Neural crest cell (in vitro differentiated cells): ENCODE measurements at places on chromosomes 5 and 9. TPM values are rescaled to one million over a fixed set of nuclear protein-coding genes. Genes with fewer than 3 reads are reported as not detected.

Gene MEIKIN
- total RNA-seq: not detected in 2 replicates

DNA sequence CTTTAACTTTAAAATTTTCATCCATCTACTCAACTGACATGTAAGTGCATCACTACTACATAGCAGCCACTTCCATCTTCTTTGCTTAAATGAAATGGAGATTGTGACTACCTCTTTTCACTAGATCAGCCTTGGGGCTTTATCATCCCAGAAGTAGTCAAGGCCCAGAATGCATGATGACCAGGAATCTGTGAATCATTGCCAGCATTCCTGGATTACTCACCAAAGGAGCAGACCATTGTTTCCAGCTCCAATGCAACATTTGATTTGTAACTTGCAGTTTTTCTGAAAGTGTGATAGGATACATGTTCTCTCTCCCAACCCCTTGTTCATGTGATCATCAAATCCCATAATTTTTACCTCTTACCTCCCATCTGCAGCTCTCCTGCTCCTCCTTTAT, 65.1 kb downstream of the PLPPR1 start:
- no peak for DNase-seq
- peaks cover 14% of the 10 kb centered on the region for H3K4me1 ChIP-seq
- no peak overlapping the region for H3K4me3 ChIP-seq

- H3K4me1 ChIP-seq: peaks cover 55% of the 10 kb centered on the region
- H3K36me3 ChIP-seq: no peaks in the 10 kb centered on the region
- no peaks in the 10 kb centered on the region for H3K27me3 ChIP-seq
- peak overlapping the region; percentile 54 for H3K4me3 ChIP-seq
Measured at GRCh38 chr9:105993116-105993854, 298.9 kb downstream of the TMEM38B start.

DNA sequence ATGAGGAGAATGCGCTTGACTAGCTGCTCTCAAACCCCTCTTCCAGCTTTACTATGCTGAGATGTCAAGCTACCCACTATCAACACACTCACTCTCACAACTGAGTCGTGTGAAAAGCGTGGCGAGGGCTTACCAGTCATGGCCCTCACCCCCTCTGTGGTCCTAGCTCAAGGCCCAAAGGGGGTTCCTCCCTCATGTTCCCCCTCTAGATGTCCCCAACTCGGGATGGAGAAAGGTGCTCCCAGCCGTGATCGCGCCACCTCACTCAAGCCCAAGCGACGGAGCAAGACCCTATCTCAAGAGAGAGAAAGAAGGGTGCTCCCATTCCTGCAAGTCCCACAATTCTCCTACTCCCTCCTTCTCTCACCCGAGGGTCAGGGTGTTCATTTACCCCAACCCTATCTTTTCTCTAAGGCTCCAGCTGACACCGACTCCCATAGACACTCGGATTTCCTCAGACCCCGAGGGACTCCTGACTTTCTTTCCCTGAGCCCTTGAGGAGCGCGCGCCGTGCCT, 559 bp downstream of the SLC38A9 start:
- no peak for DNase-seq
- H3K36me3 ChIP-seq: peaks cover 3% of the 10 kb centered on the region
- peak overlapping the region; percentile 99 for H3K27ac ChIP-seq
- H3K27me3 ChIP-seq: no peaks in the 10 kb centered on the region
- H3K4me3 ChIP-seq: peak overlapping the region; percentile 100

GRCh38 chr5:135990528-135991255, 35.9 kb upstream of the LECT2 start:
- no peak for DNase-seq
- peaks cover 7% of the 10 kb centered on the region for H3K27me3 ChIP-seq
- H3K4me3 ChIP-seq: no peak overlapping the region
- peaks cover 10% of the 10 kb centered on the region for H3K4me1 ChIP-seq
- no peak overlapping the region for H3K27ac ChIP-seq

DNA sequence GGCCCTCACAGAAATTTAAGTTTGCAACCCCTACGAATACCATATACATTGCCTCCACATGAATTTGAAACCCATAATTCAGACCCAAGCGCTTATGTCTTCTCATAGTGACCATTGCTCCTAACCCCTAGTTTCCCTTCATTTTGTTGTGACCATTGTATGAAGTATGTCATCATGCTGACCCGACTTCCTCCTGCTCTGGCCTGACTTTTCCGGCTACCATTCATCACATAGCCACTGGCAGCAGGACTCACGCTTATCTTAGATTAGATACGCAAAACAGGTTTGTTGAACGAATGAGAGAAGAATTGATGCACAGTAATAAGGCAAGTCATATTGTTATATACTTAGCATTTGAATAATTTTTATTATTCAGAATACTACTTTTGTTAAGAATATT, 345.4 kb downstream of the FBXL17 start:
- DNase-seq: no peak
- no peak overlapping the region for H3K4me3 ChIP-seq
- peaks cover 9% of the 10 kb centered on the region for H3K4me1 ChIP-seq

DNA sequence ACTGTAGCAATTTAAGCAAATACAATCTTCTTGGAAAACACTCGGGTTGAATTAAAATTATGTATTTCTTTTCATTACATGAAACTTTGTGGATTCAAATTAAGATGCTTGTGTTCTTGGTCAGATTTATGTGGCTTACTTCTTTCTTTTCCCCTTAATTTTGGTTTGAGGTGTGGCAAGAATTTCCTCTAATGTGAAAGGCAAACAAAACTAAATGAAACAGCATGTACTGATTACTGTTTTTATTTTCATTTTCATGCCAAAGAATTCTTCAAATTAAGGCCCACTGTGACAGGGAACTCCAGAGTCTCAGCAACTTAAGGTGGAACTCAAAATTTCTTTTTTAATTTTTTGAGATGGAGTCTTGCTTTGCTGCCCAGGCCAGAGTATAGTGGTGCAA, at the start of gene OMD:
Gene OMD (minus strand): TSS at position 132 of the 400 bp plus-strand sequence. CDS start 6,913 bp downstream, outside the sequence.
- no peaks in the 10 kb centered on the region for H3K27me3 ChIP-seq
- peaks cover 8% of the 10 kb centered on the region for H3K4me1 ChIP-seq
- H3K4me3 ChIP-seq: no peak within 1 kb of the TSS
- H3K36me3 ChIP-seq: no peaks in the 10 kb centered on the region
- no peak for DNase-seq

DNA sequence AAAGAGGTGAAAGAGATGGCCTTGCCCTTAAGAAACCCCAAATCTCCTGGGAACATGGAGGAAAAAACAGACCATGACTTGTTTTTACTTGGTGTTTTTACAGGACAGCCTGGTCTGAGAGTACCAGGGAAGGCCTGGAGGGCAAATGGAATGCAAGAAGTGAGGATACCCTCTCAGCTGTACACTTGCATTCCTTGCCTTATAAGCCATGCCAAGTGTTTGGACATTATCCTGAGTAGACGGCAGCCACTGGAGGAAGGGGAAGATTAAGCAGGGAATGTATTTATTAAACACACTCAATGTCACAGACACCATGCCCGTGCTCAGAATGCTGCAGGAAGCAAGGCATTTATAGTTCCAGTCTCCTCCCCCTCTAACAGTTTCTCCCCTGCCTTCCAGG, 581.4 kb downstream of the CDK5RAP2 start:
- DNase-seq: no peak
- no peak overlapping the region for H3K27ac ChIP-seq
- no peak overlapping the region for H3K4me3 ChIP-seq
- no peaks in the 10 kb centered on the region for H3K4me1 ChIP-seq
- H3K36me3 ChIP-seq: no peaks in the 10 kb centered on the region
- no peaks in the 10 kb centered on the region for H3K27me3 ChIP-seq

- H3K4me3 ChIP-seq: no peak overlapping the region
- no peaks in the 10 kb centered on the region for H3K4me1 ChIP-seq
- no peak overlapping the region for H3K27ac ChIP-seq
- no peak for DNase-seq
- H3K36me3 ChIP-seq: peaks cover 7% of the 10 kb centered on the region
- no peaks in the 10 kb centered on the region for H3K27me3 ChIP-seq
Measured at GRCh38 chr5:123928401-123928800, 416.4 kb downstream of the CSNK1G3 start.

DNA sequence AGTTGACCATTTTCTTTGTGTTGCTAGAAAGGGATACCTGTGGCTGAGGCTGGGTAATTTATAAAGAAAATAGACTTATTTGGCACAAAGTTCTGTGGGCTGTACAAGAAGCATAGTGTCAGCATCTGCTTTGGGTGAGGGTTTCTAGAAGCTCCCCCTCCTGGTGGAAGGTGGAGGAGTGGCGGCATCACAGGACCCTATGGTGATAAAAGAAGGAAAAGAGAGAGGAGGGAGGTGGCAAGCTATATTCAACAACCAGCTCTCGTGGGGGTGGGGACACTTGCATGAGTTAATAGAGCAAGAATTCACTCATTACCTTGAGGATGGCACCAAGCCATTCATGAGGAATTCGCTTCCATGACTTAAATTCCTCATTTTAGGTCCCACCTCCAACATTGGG, 2041.4 kb upstream of the CDH9 start:
- H3K4me1 ChIP-seq: no peaks in the 10 kb centered on the region
- no peak overlapping the region for H3K4me3 ChIP-seq
- no peak for DNase-seq
- no peak overlapping the region for H3K27ac ChIP-seq

- H3K4me3 ChIP-seq: no peak overlapping the region
- H3K4me1 ChIP-seq: peaks cover 30% of the 10 kb centered on the region
- DNase-seq: no peak
- H3K27ac ChIP-seq: no peak overlapping the region
Measured at GRCh38 chr5:103407402-103407801, 148.8 kb downstream of the MACIR start.

GRCh38 chr5:76221311-76221710, 138.1 kb downstream of the SV2C start:
- H3K27me3 ChIP-seq: no peaks in the 10 kb centered on the region
- no peaks in the 10 kb centered on the region for H3K4me1 ChIP-seq
- H3K4me3 ChIP-seq: no peak overlapping the region
- no peak for DNase-seq
- no peaks in the 10 kb centered on the region for H3K36me3 ChIP-seq

- H3K36me3 ChIP-seq: no peaks in the 10 kb centered on the region
- H3K4me1 ChIP-seq: no peaks in the 10 kb centered on the region
- no peaks in the 10 kb centered on the region for H3K27me3 ChIP-seq
Measured at GRCh38 chr5:151270599-151270998, 17.6 kb downstream of the GM2A start.

DNA sequence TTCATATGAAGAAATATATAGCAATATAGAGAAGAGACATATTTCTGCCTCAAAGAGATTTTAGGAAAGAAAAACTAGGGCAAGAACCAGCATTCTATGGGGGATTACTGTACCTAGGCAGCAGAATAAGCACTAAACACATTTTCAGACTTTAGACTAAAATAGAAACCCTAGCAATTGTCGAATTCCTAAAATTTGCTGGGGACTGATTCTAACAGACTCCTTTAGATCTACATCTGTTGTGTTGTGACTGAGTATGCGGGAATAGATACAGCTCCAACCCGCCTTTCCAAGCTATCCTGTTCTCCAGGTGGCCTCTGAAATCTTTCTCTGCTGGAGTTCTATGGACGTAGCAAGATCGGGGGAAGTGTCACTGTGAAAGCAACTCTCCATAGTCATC, 482.2 kb downstream of the NTRK2 start:
- no peak overlapping the region for H3K4me3 ChIP-seq
- DNase-seq: no peak
- no peak overlapping the region for H3K27ac ChIP-seq
- H3K4me1 ChIP-seq: no peaks in the 10 kb centered on the region
- H3K27me3 ChIP-seq: no peaks in the 10 kb centered on the region

DNA sequence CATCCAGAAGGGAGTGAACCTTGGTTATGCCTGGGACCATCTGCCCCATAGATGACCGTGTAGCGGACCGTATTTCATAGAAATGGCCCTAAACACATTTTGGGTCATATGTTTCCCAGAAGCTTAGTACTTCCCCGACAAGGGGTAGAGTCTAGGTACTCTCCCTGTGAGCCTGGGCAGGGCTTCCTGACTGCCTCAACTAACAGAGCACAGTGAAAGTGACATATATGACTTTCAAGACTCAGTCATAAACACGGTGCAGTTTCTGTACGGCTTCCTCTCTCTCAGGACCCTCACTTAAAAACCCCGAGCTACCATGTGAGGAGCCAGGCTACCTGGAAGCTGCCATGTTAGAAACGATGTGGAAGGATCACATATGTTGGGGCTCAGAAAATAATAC, 20.9 kb downstream of the C9orf57 start:
- H3K27me3 ChIP-seq: no peaks in the 10 kb centered on the region
- H3K4me3 ChIP-seq: no peak overlapping the region
- H3K4me1 ChIP-seq: no peaks in the 10 kb centered on the region
- no peak overlapping the region for H3K27ac ChIP-seq
- H3K36me3 ChIP-seq: no peaks in the 10 kb centered on the region
- no peak for DNase-seq

DNA sequence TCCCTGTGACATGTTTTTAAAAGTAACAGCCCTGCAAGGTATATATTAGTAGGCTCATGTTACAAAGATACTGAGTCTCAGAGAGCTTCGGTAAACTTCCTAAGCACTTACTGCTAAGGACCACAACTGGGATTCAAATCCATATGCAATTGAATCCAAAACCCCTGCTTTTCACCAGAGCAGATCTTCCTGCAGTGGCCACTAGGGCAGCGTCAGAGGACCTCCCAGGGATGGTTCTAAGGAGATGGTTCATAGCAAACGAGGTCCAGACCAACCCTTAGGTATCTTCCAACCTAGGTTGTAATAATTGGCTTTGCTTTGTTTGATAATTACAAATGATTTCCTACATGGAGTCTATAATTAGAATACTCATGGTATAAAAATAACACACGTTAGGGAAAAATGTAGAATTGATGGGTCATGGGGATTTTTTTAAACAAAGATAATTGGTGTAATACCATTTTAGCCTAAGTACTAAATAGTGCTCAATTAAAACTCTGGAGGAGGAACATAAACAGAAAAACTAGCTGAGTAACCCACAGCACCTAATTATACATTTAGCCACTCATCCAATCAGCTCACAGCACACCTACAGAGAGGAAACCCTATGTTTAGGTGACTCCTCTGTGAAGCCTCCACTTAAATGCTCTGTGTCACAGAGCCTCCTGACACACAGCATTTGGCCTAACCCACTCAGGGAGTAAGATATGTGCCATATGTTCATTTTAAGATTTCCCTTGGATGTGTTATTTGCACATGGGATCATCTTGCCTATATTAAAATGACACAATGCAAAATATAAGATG, 10.0 kb upstream of the CAST start:
- H3K36me3 ChIP-seq: no peaks in the 10 kb centered on the region
- peaks cover 10% of the 10 kb centered on the region for H3K27me3 ChIP-seq
- H3K4me1 ChIP-seq: peaks cover 5% of the 10 kb centered on the region
- DNase-seq: no peak
